Prostate gland (tissue), 2 donors: ENCODE measurements at places on chromosomes 16 and 17. TPM values are rescaled to one million over a fixed set of nuclear protein-coding genes. Genes with fewer than 3 reads are reported as not detected.

The KRT36 gene
- total RNA-seq: not detected

- no peak for DNase-seq
These were observed 6.3 kb downstream of the VWA3A start for GRCh38 chr16:22098405-22099255.

The PTX4 gene
- 2.2 TPM for total RNA-seq

- no peak for DNase-seq
These were observed 5.4 kb upstream of the GJD3 start for GRCh38 chr17:40369923-40370322.

DNA sequence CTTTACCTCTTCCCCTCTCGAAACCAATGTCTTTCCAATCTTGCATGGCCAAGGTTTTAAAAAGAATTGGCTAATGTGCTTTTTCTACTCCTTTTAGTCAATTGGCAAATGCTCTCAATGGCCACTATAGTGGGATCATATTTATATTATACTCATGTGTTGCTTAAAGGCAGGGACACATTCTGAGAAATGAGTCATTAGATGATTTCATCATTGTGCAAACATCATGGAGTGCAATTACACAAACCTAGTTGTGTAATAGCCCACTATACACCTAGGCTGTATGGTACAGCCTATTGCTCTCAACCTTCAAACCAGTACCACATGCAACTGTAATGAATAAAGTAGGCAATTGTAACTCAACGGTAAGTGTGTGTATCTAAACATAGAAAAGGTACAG is 180.9 kb downstream of the HS3ST3A1 start:
- no peak for DNase-seq

- DNase-seq: no peak
These were observed 1.1 kb upstream of the CRHR1 start for GRCh38 chr17:45782889-45783592.

DNA sequence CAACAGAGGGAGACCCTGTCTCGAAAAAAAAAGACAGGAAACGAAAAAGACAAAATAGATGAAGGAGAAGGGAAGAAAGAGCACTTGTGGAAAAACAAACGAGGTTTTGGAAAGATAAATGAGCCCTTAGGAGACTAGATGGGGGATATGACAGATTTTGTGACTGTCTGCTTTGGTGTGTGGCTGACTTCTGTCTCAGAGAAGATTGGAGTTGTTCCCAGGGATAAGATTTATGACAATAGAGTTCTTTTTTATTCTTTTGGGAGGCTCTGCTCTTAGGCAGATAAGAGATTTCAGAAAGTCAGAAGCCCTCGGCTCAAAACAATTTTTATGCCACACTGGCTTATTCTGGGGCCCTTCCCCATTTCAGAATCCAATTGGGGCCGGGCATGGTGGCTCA is 73.9 kb upstream of the ATF7IP2 start:
- no peak for DNase-seq
